ENCODE measurements at places on chromosomes 5 and 9.
A peak's percentile ranks its signal among the peaks of the same experiment; 100 is the strongest.

DNA sequence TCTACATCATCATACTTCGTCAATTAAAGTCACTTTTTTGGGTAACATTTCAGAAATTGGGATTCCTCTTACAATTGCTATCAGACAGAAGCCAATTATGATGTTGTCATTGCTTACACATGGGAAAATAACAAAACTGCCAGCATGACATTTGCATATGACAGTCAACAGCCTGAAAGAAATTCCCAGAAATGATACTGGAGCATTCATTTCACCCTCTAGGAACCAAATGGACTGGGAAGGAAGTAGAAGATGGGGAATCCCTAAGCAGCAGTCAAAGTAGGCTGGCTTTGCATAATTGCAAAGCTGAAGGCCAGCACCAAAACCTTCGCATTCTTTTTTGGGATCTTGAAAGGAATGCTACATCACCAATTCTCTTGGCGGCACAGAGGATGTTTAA lies 10.7 kb downstream of the HMGCS1 start:
- no peak for DNase-seq

GRCh38 chr5:33482335-33482734 lies 41.6 kb downstream of the TARS1 start:
- DNase-seq: no peak

GRCh38 chr9:22722492-22722891 lies 275.9 kb downstream of the DMRTA1 start:
- DNase-seq: no peak

DNA sequence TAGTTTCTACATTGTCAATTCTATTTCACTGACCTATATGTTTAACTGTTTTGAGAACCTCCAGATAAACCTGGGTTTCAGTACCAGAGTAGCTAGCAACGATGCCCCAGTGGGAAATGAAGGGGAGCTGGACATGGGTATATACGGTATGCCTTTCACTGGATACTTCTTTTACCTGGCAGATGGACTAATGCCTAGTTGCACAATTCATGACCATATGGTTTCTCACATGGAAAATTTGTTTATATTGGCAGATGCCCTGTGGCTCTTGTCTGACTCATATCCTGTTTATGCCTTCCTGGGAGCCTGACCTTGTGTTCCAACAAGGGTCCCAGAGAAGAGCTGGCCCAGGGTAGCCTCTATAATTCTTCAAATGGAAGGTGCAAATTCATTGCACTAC lies 144.1 kb downstream of the MAT2B start:
- no peak for DNase-seq

- no peak for DNase-seq
Measured at GRCh38 chr5:139473565-139473964, 2.8 kb downstream of the SMIM33 start.

DNA sequence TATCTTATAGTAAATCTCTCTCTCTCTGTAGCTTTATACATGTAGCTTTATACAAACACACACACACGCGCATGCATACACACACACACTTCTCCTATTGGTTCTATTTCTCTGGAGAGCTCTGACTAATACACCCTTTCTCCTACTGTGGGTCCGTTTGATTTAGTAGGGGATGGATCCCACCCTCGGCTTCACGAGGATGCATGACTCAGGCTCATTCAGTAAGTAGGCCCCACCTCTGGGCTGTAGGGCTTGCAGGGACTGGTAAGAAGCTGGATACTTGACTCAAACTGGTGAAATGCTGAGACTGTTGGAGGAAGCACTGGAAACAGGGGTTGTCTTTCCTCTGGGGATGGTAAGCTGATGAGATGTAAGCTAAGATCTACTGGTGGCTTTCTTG lies 98.7 kb downstream of the SLC24A2 start:
- DNase-seq: no peak

GRCh38 chr9:96140296-96141127 lies 161.5 kb downstream of the HSD17B3 start:
- no peak for DNase-seq

DNA sequence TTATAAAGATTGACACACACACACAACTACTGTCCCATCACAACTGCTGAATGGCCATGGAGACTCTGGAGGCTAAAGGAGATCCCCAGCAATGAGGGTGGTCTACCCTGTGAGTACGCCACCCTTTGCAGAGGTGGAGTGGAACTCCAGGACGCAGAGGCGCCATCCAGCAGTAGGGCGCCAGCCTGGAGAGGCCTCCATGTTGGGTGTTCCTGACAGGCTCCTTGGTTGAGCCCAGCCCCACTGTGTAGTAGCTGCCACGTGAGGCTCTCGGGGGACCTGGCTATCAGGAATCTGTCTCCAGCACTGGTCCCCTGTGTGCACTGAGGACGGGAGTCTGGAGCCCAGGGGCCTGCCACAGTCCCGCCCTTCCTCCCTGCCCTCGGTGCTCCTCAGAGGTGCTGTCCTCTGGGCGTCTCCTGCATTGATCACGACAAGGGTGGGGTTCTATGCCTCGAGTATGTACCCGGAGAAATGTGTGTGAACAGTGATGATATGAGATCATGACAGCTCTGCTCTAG lies 72.3 kb downstream of the DAP start:
- DNase-seq: no peak

- no peak for DNase-seq
Measured at GRCh38 chr9:136361754-136362449, 1.6 kb downstream of the DNLZ start.

DNA sequence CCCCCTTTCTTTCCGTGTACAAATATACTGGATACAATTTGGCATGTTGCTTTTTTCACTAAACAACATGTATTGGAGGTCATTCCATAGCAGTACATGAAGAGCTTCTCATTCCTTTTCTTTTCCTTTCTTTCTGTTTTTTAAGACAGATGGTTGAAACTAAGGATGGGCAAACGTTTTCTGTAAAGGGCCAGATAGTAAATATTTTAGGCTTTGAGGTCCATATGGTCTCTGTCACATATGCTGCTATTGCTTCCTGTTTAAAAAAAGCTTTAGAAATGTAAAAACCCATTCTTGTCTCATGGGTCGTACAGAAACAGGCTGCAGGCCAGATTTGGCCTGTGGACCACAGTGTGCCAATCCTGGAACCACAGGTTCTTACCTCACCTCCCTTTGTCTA lies 160.1 kb downstream of the ACER2 start:
- DNase-seq: no peak

DNA sequence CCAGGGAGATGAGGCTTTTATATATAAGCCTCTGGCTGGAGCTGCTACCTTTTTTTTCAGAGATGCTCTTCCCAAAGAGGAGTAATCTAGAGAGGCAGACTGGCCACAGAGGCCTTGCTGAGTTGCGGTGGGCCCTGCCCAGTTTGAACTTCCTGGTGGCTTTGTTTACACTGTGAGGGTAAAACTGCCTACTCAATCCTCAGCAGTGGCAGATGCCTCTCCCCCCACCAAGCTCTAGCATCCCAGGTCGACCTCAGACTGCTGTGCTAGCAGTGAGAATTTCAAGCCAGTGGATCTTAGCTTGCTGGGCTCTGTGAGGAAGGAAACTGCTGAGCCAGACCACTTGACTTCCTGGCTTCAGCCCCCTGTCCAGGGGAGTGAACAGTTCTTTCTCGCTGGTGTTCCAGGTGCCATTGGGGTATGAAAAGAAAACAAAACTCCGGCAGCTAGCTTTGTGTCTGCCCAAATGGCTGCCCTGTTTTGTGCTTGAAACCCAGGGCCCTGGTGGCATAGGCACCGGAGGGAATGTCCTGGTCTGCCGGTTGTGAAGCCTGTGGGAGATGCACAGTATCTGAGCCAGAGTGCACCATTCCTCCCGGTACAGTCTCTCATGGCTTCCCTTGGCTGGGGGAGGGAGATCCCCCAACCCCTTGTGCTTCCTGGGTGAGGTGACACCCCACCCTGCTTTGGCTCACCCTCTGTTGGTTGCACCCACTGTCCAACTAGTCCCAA lies 219.5 kb upstream of the IZUMO3 start:
- no peak for DNase-seq

- no peak for DNase-seq
Measured at GRCh38 chr5:4005335-4005734, 409.7 kb downstream of the IRX1 start.

- DNase-seq: no peak
Measured at GRCh38 chr5:16679863-16680262, 63.1 kb upstream of the RETREG1 start.

GRCh38 chr5:141872496-141873356 lies 5.5 kb downstream of the PCDH1 start:
- no peak for DNase-seq

DNA sequence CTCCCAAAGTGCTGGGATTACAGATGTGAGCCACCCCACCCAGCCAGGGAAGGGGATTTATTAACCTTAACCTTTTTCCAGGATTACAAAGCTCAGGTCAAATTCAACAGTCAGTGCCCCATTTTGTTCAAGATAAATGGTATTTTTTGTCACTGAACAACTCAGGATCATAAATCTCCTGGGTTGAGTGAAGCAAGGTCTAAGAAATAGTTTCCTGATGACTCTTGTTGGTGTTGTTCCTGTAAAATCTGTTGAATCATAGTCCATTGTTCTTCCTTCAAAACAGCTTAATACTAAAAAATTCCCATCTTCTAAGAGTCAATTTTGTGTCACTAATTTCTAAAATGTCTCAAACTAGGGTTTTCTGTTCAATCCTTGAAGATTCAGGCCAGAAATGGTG lies 33.9 kb upstream of the JMY start:
- DNase-seq: no peak

GRCh38 chr5:98713856-98714255 lies 59.6 kb upstream of the RGMB start:
- DNase-seq: no peak

GRCh38 chr5:77770293-77771005 lies 5.7 kb downstream of the TBCA start:
- no peak for DNase-seq

- DNase-seq: no peak
Measured at GRCh38 chr9:90420768-90421513, 221.7 kb downstream of the DIRAS2 start.

DNA sequence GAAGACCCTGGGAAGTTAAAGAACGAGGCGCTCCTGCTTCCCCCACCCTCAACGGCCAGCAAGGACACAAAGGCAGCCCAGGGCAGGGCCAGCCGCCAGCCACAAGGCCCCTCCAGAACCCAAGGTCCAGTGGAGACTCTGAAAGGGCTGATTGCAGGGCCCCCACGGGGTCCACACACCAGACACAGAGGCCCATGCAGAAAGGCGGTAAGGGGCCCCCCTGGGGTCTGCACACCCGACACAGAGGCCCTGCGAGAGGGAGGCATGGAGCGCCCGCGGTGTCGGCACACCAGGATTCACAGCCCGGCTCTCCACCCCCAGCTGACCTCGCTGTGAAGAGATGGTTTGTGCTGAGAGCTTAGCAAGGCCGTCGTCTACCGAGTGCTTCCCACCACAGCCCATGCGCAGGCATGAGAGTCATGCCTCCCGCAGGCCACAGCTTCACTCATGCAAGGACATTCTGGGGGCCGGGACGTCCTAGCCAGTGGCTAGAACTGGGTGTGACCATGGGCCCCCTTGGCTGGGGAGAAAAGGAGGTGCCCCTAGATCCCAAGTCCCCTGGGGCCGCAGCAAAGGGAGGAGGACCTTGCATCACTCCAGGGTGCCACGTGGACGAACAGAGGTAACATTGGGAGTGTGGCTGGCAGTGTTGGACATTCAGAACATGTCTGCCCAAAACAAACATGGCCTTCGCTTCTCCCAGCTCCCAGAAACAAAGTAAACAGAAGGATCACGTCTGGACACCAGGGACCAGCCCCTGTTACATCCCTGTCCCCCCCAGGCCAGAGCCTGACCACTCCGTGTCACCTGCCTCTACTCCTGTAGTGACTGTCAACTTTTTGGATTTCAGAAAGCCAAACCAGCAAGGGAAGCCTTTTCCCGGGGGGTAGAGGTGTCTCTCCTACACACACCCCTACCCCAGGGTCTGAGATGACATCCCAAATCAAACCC lies 9.8 kb downstream of the BRD3 start:
- no peak for DNase-seq

GRCh38 chr5:82794876-82795275 lies 282.3 kb downstream of the TMEM167A start:
- DNase-seq: no peak

DNA sequence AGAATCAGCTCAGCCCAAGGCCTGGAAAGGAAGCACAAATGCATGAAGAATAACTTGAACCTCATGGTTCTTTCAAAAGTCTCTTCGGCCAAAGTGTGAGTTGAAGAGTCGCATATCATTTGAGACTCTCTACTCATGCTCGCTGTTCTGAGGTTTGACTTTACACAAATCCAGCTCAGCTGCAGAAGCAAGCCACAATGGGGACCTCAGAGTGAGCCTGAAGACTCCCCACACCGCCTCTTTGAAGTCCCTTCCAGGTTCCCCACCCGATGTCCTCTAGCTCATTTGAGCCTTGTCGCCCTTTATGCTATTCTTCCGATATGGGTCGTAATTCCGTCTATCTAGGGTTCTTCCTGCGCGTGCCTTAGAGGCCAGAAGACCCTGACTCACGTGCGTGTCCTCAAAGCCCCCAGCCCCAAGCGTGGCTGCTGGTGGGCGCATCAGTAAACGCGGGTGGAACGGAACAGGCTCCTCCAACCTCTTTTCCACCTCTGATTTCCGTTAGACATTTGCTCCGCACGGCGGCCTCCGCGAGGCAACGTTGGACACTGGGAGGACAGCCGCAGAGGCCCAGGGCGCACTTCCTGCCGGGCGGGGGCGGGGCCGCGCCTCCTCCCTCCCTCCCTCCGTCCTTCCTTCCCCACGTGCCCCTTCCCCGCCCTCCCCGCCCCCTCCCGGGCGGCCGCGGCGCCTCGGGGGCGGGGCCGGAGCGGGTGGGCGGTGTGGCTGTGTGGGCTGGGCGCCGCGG lies at the start of gene SNX30:
Gene SNX30 (plus strand): TSS at position 745 of the 748 bp plus-strand sequence. CDS start 242 bp downstream, outside the sequence.
- peak; percentile 67 for DNase-seq

DNA sequence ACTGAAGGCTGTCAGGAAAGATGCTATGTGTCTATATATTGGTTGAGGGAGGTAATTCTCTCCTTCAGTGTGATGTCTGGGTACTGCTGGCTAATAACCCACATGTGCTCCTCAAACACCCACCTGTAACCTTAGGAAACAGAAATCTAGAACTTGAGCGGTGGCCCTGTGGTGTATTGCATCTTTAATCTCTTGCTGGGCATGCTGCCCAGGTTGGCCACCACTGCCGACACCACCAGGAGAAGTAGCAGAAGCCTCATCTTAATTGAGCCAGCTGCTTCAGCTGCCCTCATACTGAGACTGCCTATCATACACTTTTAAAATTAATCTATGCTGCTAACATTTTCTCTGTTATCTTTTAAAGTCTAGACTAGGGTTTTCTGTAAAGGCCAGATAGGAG lies 103.5 kb upstream of the C5orf63 start:
- DNase-seq: no peak

GRCh38 chr5:131068893-131069643 lies 96.0 kb downstream of the HINT1 start:
- DNase-seq: peak; percentile 32

DNA sequence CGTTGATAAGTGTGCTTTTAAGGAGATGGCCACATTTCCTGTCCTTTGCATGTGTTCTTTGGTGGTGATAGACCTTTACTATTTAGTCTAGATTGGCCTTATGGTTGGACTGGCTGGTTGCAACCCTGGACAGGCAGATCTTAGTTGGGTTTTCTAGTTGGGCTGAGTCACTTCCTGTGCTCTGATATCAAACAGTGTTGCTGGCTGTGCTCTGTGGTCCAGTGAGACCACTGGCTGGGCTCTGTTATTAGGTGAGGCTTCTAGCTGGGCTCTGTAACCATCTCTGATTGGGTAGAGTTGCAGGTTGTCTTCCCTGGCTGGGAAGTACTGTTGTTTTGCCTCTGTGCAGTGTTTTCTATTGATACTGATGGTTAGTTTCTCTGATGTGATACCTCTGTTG lies 432.5 kb downstream of the LRRC70 start:
- DNase-seq: no peak

GRCh38 chr5:81708889-81709288 lies 42.0 kb downstream of the SSBP2 start:
- DNase-seq: no peak

- DNase-seq: no peak
Measured at GRCh38 chr5:178535299-178536175, 54.7 kb downstream of the COL23A1 start.

All from activated T-cell treated with anti-CD3 and anti-CD28 coated beads for 24 hours (primary cell).